ENCODE measurements at places on chromosomes 7 and 10. TPM values are rescaled to one million over a fixed set of nuclear protein-coding genes. Genes with fewer than 3 reads are reported as not detected.

DNA sequence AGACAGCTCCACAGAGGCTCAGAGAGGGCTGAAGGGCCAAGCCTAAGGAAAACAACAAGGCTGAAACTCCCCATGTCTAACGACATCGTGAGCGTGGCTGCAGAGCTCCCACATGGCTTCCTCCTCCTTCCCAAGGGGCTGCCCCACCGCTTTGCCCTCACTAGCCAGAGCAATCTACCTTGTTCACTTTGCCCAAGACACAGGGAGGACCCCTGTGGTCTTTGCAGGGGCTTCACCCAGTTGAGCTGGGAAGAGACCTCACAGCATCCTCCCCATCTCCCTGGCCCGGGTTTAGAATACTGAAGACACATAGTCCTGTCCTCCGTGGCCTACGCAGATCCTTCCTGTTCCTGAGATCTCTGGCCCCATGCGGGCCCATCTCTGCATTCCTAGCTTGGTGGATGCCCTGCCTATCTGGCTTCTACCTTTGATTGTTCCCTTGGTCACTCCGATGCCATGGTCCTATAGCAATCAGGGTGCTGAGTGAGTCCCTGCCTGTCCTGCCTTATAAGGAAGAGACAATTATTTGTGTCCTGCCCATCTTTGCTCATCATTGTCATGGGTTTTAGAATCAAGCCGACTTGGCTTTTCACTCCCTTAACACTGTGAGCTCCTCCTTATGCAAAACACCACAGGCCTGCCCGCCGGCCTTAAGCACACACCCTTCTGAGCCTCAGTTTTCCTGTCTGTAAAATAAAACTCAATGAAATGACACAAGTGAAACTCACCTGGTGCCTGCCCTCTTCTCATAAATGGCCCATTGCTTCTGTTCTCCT, 73.2 kb downstream of the PARP12 start:
- DNase-seq: no peak

DNA sequence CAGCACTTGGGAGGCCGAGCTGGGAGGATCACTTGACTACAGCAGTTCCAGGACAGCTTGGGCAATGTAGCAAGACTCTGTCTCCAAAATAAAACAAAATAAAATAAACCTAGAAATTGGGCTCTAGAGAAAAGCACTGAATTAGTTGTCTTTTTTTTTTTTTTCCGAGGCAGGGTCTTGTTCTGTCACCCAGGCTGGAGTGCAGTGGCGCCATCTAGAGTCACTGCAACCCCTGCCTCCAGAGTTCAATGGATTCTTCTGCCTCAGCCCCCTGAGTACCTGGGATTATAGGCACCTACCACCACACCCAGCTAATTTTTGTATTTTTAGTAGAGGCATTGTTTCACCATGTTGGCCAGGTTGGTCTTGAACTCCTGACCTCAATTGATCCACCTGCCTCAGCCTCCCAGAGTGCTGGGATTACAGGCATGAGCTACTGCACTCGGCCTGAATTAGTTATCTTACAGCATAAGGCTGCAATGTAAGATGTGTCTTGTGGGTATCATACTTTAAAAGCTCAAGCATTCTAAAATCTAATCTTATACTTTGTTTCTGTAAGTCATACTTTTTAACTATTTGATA, 12.8 kb downstream of the MEIG1 start:
- peak; percentile 28 for DNase-seq

Gene CASD1
- 20.2 TPM for total RNA-seq

GRCh38 chr10:133303206-133303605, 5.5 kb downstream of the TUBGCP2 start:
- no peak for DNase-seq

DNA sequence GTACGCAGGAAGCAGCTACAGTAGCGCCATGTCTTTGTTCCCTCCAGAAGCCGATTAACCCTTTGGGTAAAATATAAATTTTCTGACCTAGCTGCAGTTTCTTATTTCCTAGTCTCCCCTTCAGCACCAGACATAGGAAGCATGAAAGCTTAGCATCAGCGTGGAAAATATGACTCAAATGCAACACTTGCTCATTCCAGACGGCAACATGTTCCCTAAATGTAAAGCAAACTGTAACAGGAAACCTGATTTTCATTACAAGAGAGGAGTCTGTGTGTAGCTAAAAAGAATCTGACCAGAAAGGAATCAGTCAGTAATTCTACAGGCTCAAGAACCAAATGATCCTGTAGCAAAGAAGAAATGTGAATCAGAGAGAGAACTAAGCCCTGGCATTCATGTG, 219.2 kb downstream of the C7orf25 start:
- no peak for DNase-seq

Gene CPA4
- total RNA-seq: 0.99 TPM

DNA sequence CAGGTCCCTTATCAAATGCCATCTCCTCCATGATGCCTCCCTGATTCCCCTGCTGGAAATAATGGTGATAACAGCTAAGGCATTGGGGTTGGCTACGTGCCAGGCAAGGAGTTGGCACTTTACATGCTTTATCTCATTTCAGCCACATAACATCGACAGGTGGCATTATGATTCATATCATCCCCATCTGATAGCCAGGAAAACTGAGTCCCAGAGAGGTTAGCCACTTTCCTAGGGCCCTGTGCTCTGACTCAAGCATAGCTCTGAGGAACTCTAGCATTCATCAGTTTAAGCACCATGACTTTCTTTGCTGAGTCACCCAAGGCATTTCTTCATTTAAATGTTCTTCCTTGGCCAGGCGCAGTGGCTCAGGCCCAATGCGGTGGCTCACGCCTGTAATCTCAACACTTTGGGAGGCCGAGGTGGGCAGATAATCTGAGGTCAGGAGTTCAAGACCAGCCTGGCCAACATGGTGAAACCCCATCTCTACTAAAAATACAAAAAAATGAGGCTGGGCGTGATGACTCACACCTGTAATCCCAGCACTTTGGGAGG, 6.6 kb downstream of the LEP start:
- no peak for DNase-seq

- DNase-seq: no peak
These were observed 239.0 kb upstream of the KLF6 start for GRCh38 chr10:4024027-4024426.

- DNase-seq: no peak
These were observed 53.7 kb downstream of the CCDC6 start for GRCh38 chr10:59852670-59853069.

GRCh38 chr7:73645643-73646174, 21.4 kb upstream of the MLXIPL start:
- DNase-seq: no peak

DNA sequence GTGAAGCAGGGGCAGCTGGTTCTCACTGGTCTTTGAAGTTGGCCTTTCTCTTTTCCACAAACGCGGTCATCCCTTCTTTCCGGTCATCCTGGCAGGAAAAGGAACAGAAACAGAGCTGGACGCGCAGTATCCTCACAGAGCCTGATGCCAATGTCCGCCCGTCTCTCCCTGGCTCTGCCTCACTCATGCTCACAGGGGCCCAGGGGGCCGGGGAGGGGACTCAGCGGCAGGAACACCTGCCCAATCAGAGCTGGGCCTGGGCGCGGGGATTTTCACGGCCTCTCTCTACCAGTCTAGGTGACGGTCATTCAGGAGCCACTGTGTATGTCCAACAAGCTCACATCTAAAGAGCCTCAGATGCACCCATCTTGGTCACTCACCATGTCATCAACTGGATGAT, 5.0 kb upstream of the FUOM start:
- no peak for DNase-seq

DNA sequence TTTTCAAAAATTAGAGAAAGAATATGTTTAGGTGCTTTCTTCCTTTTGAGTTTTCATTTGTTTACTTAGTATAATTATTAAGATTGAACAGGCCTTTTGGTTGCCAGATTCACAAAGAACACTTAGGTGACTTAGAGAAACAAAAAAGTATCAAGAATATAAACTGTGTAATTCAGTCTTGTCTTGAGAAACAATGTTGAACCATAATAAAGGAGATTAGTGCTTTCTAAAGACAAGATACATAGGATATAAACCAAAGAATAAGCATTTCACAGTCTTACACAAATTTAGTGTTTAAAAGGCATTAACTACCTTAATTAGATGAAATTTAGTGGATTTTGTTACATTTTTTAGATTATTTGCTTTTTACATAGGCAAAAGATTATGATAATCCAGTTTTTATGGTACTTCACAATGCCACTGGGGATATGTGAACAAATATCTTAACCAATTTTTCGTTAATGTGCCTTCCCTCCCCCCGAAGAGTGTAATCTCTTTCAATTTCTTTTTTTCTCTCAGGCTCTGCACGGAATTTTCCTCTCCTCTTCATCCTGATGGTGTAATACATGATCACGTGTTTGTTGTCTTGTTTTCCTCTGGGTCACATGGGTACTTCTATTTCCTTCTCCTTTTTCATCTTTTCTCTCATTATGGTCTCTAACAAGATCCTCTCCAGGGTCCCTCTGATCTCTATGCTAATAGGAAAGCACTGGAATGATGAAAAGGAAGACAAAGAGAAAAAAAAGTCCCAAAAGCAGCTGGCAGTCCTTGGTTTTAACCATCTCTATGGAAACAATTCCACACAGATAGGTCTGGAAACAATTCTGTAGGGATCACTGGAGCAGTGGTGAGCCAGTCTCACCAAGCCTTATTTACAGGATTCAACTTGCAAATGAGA, 3.7 kb upstream of the HNRNPH3 start:
- DNase-seq: no peak

Gene ANKRD2
- total RNA-seq: 0.05 TPM

GRCh38 chr10:7314170-7314569, 96.7 kb downstream of the SFMBT2 start:
- DNase-seq: no peak

- no peak for DNase-seq
These were observed 241.8 kb downstream of the TEX36 start for GRCh38 chr10:125441151-125441550.

DNA sequence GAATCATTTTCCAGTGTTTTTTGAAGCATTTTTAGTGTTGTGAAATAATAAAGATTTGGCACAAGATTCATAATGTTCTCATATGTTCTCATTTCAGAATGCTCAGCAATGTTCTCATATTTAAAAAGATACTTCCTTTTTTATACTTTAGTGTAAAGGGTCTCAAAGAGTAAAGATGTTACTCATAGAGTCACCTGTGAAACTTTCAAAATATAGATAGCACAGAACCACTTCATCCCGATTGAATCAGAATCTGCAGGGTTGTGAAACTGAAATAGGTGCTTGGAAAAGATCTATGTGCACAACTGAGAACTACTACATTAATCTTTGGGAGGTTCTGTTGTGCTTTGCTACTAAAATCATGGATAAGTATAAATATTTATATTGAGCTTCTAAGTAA, 144.7 kb downstream of the MDFIC start:
- no peak for DNase-seq

Gene SLC26A5
- total RNA-seq: 0.05 TPM

GRCh38 chr7:8142477-8142876, 119.5 kb downstream of the ICA1 start:
- no peak for DNase-seq

DNA sequence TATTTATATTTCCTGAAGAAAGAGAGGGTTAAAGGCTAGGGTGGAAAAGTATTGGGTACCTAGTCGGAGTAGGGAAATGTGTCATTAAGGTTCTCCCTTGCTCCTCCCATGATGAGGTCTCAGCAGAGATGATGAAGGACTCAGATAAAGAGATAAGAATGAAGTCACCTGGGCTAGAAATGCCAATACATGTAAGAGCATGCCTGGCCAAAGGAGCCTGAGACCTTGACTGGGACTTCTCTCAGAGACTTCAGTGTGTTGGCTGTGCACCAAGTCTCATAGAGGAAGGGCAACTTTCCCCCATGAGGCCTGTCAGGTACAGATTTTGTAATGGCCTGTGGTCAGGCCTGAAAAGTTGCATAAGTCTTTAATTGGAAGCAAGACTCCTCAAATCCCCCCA, 361.0 kb upstream of the CDC14C start:
- DNase-seq: no peak

- no peak for DNase-seq
These were observed 140.8 kb downstream of the GLCCI1 start for GRCh38 chr7:8109196-8110022.

- DNase-seq: no peak
These were observed 41.4 kb upstream of the NPFFR1 start for GRCh38 chr10:70324951-70325781.

DNA sequence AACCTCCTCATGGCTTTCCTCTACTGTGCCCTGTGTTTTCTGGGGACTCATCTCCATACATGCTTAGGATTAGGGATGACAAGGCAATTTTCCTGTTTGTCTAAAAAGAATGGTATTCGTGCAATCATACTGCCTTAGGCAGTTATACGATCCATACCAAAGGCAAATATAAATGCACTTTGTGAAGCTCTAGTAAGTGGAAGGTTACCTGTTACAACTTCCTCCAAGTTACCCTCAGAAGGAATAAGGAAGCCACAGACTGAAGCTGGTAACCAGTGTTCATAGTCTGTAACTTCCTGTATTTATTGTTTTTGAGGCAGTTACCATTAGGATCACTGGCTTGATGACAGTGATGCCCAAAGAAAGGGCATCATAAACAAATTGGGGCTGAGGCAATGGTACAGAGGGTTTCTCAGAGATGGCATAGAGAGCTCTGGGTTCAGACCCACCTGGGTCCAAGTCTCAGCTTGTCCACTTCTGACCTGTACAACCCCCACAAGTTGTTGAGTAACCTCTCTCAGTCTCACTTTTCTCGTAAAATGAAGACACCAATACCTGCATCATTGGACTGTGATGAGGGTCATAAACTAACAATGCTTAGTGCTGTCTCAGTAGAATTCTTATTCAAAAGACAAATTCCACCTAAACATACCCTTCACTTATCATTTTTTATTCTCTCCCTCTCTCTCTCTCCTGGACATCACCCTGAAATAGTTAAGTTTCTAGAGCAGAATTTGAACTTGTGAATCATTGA, 138.2 kb downstream of the ELMO1 start:
- no peak for DNase-seq

GRCh38 chr7:74598558-74598957, 59.0 kb upstream of the GTF2I start:
- no peak for DNase-seq

- no peak for DNase-seq
These were observed 21.3 kb downstream of the ZEB1 start for GRCh38 chr10:31340343-31340742.

- no peak for DNase-seq
These were observed 53.0 kb downstream of the CACUL1 start for GRCh38 chr10:118701529-118702323.

DNA sequence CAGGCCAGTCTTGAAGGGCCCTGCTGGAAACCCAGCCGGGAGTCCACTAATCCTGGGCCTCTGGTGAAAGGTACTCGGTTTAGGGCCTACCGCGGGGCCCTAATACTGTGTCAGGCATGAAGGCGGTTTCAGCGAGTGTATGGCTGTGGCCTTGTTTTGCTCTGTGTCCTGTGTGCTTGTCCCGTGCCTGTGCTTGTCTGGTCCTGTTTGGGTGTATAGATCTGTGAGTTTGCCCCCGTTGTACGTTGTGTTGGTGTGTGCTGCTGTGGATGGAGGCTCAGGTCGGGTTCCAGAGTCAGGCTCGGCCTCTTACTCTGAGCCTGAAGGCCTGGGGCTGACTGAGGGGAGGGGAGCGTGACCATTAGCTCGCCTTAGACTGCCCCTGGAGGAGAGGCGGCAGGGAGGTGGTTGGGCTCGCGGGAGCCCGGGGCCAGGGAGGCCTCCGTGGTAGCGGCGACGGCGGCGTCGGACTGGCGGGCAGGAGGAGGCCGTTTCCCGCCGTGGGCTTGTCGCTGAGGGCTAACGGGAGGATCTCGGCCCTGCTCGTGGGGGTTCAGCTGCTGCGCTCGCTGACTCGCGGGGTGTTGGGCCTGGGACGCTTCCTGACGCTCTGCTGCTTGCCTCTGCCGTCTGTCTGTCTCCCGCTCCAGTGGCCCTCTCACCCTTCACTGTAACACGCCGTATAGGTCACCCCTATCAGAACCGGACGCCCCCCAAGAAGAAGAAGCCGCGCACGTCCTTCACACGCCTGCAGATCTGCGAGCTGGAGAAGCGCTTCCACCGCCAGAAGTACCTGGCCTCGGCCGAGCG, 2.6 kb downstream of the TLX1 start:
- DNase-seq: no peak

Gene STEAP4
- 0.38 TPM for total RNA-seq

Measured in thymus (tissue), 14 donors.